ENCODE measurements at places on chromosomes 7 and 10. TPM values are rescaled to one million over a fixed set of nuclear protein-coding genes. Genes with fewer than 3 reads are reported as not detected.
A peak's percentile ranks its signal among the peaks of the same experiment; 100 is the strongest.

GRCh38 chr10:28298951-28299350, 3.9 kb downstream of the MPP7 start:
- H3K4me1 ChIP-seq, result peaks cover 31% of the 10 kb centered on the region
- no peak for DNase-seq
- peak overlapping the region; percentile 54 for H3K27ac ChIP-seq
- H3K4me3 ChIP-seq, result peak overlapping the region; percentile 2
- H3K27me3 ChIP-seq, result peaks cover 16% of the 10 kb centered on the region

DNA sequence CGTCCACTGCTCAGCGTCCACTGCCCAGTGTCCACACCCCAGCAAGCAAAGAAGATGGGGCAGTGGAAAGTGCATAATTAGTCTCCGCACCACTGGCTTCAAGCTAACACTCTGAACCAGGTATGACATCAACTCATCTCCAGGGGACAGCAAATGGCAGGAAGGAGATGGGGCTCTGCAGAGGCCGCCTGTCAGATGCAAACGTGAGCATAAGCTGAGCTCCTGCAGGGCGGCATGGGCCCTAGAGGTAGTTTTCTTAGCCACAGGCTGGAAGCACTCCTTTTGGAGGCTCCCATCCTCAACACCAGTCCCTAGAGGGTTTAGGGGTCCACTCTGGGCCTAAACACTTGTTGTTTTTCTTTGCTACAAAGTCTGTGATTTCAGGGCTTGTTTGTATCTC, 335.8 kb upstream of the MKI67 start:
- no peak overlapping the region for H3K27ac ChIP-seq
- DNase-seq, result no peak
- no peaks in the 10 kb centered on the region for H3K36me3 ChIP-seq
- H3K4me3 ChIP-seq, result no peak overlapping the region
- no peaks in the 10 kb centered on the region for H3K27me3 ChIP-seq

GRCh38 chr10:102608487-102608886, 35.8 kb upstream of the TRIM8 start:
- H3K4me1 ChIP-seq, result peaks cover 19% of the 10 kb centered on the region
- H3K27me3 ChIP-seq, result no peaks in the 10 kb centered on the region
- H3K36me3 ChIP-seq, result peaks cover 15% of the 10 kb centered on the region
- no peak overlapping the region for H3K4me3 ChIP-seq

Gene CLRN3
- total RNA-seq, result not detected

DNA sequence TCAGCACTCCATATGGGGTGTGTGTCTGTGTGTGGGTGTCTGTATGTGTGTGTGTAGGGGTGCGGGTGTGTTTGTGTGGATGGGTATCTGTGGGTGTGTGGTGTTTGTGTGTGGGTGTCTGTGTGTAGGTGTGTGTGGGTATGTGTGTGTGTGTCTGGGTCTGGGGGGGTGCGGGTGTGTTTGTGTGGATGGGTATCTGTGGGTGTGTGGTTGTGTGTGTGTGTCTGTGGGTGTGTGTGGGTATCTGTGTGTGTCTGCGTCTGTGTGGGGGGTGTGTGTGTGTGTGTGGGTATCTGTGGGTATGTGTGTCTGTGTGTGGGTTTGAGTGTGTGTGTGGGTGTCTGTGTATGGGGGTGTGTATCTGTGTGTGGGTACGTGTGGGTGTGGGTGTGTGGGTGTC, 148.7 kb downstream of the RGS10 start:
- peak overlapping the region; percentile 89 for H3K27ac ChIP-seq
- peaks cover 2% of the 10 kb centered on the region for H3K27me3 ChIP-seq
- DNase-seq, result no peak
- peaks cover 22% of the 10 kb centered on the region for H3K36me3 ChIP-seq
- peak overlapping the region; percentile 31 for H3K4me3 ChIP-seq

Gene GRID1
- total RNA-seq, result not detected

All from activated CD4-positive, alpha-beta T cell treated with anti-CD3 and anti-CD28 coated beads, Interleukin-2, amount 10 ng/mL, durations not matched to agents 24 days and 14 days (primary cell).